ENCODE measurements at places on chromosomes 16 and 17.

- no peak for DNase-seq
Observed at GRCh38 chr17:72954579-72954978, 137.9 kb downstream of the SLC39A11 start.

DNA sequence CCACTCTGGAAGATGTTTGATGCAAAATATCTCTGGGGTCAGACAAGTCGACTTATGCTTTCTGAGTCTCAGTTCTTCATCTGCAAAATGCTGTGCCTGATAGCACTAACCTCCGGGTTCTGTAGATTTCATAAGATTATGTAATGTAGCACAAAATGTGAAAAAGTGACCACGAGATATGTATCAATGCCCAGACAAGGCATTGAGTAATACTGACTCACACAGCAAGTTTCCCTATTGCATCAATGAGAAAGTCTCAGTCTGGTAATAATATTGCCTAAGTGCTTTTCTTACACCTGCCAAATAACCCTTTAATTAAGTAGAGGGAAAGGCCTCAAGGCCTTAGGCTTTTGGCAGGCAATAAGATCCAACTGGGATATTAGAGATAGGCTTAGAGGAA, 41.4 kb upstream of the MMP2 start:
- peak; percentile 2 for DNase-seq

DNA sequence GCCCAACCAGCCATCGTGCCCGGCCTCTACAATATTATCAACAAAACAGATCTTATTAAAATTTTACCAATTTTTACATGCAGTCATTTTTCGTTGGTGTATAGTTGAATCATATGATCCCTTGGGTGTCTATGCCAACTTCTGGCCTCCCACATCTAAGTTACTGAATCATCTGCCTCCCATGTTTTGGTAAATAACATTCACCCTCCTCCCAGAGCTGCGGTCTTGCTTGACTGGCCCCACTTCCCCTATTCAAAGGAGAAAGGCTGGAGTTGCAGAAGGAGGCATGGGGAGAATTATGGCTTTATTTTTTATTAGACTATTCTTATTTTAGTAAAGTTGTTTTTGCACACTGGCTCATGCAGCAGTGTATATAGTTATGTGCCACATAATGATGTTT, 18.5 kb upstream of the CCL23 start:
- DNase-seq = no peak

DNA sequence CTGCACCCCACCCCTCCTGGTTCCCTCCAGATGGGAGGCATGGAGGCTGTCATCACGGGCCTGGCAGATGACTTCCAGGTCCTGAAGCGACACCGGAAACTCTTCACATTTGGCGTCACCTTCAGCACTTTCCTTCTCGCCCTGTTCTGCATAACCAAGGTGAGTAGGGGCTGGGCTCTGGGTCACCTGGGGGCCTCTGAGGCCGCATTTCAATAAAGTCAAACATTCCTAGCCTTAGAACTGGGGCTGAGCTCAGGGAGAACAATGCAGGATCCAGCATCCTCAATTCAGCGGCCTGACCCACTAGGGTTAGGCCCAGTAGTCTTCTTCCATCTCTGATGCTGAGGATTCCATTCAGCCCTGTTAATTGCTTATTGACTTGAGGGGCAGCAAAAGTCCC, 42.1 kb downstream of the SLC6A2 start:
- DNase-seq = no peak

Data from activated CD4-positive, alpha-beta T cell treated with anti-CD3 and anti-CD28 coated beads, Interleukin-2, Interleukin-6, amounts not matched to agents 100 ng/mL and 50 ng/mL, durations not matched to agents 16 hours and 8 hours (primary cell).